ENCODE measurements at places on chromosomes 4 and X. TPM values are rescaled to one million over a fixed set of nuclear protein-coding genes. Genes with fewer than 3 reads are reported as not detected.

DNA sequence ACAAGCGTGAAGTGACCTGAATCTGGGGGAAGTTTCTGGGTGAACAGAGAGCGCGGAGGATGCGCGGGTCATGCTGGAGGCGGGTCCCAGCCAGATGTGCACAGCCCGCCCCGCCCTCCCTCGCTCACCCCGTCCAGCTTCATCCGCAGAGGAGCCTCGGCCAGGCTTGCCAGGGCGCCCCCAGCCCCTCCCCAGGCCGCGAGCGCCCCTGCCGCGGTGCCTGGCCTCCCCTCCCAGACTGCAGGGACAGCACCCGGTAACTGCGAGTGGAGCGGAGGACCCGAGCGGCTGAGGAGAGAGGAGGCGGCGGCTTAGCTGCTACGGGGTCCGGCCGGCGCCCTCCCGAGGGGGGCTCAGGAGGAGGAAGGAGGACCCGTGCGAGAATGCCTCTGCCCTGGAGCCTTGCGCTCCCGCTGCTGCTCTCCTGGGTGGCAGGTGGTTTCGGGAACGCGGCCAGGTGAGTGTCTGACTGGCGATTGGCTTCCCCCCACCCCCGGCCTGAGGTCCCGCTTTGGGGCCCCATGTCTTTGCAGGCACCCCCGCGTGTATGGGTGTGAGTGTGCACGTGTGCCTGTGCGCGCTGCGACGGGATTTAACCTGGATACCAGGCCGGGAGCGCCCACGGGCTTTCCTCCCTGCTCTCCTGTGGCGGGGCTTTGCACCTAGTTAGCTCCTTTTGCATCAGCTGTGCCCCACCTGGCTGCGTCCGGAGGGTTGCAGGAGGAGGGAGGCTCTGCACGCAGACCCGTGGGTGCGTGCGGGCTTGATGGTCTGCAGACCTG lies at the start of gene EGFL6:
Gene EGFL6, plus strand, starts transcription at position 123 of the 782 bp plus-strand sequence. Its CDS starts 261 bp downstream, at position 384.
- no peak for DNase-seq

- no peak for DNase-seq
These were observed 483.1 kb downstream of the BCOR start for GRCh38 chrX:39614680-39614998.

Gene USP26
- not detected for total RNA-seq

Gene STATH
- not detected for total RNA-seq

GRCh38 chr4:8772499-8773123 lies 99.0 kb downstream of the HMX1 start:
- no peak for DNase-seq

Gene SPACA5
- total RNA-seq = not detected

Gene CXCL11
- total RNA-seq = 0.49 TPM

DNA sequence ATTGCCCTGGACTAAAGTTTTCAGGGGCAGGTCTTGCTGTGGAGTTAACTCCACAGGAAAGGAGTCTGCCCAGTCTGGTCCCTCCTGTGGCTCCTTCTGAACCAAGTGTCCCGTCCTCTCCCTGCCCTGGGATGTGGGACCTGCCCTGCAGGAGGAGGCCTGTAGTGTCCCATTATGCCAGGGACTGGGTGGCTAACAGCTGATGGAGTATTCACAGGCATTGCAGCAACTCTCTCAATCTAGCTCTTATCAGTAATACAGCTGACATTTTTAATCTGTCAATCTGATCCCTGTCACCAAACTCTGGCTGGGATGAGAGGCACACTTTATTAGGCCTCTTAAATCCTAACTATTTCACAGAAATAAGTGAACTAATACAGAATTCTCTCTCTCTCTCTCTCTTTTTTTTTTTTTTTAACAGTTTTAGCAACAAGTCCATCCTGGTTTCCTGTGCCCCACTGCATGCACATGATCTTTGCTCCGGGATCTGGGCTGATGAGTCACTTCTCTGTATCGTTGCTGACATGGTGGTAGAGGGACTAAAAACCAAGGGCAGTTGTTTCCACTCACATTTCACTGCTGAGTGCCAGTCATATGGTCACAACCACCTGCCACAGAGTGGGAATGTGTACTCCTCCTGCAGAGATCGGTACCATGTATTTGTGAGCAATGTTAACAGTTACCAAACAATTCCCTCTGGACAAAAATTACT lies 39.1 kb downstream of the HAND2 start:
- DNase-seq = no peak
